Activated CD8-positive, alpha-beta memory T cell treated with anti-CD3 and anti-CD28 coated beads, Interleukin-2, amount 50 U/mL, for 48 hours (primary cell): ENCODE measurements at places on chromosomes 12 and 14.
A peak's percentile ranks its signal among the peaks of the same experiment; 100 is the strongest.

DNA sequence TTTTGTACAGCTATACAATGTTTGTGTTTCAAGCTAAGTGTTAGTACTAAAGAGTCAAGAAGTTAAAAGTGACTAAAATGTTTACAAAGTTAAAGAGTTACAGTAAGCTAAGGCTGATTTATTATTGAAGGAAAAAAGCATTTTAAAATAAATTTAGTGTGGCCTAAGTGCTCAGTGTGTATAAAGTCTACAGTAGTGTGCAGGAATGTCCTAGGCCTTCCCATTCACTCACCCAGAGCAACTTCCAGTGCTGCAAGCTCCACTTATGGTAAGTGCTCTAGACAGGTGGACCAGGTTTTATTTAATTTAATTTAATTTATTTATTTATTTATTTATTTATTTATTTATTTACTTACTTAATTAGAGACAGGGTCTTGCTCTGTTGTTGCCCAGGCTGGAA is 19.6 kb downstream of the DLK1 start:
- no peak for DNase-seq

DNA sequence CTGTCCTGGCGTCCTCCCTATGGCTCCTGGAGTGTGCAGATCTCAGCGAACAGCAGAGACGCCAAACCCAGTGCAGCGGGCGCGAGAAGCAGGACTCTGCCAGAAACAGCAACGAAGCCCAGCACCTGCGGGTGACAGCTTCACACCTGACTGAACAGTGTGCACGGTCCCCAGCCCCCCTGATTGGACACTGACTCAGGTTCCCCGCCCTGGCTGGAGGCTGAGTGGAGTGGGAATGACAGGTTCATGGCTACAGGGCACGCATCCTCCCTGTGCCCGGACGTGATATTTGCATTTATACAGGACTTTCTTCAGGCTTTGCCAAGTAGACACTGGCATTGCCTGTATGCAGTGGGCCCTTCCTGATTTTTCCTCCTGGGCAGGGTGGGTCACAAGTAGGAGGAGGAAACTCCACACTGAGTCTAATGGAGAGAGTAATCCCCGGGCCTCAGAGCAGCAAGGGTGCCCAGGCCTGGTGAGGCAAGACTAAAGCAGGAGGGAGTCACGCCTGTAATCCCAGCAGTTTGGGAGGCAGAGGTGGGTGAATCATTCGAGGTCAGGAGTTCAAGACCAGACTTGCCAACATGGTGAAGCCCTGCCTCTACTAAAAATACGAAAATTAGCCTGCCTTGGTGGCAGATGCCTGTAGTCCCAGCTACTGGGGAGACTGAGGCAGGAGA is 71.6 kb downstream of the ASCL4 start:
- DNase-seq, result no peak

- no peak for DNase-seq
These were observed 34.2 kb upstream of the GCH1 start for GRCh38 chr14:54936816-54937215.

GRCh38 chr12:77697126-77697525 is 133.6 kb upstream of the NAV3 start:
- no peak for DNase-seq

- no peak for DNase-seq
These were observed 27.3 kb upstream of the TBC1D30 start for GRCh38 chr12:64797156-64797555.

DNA sequence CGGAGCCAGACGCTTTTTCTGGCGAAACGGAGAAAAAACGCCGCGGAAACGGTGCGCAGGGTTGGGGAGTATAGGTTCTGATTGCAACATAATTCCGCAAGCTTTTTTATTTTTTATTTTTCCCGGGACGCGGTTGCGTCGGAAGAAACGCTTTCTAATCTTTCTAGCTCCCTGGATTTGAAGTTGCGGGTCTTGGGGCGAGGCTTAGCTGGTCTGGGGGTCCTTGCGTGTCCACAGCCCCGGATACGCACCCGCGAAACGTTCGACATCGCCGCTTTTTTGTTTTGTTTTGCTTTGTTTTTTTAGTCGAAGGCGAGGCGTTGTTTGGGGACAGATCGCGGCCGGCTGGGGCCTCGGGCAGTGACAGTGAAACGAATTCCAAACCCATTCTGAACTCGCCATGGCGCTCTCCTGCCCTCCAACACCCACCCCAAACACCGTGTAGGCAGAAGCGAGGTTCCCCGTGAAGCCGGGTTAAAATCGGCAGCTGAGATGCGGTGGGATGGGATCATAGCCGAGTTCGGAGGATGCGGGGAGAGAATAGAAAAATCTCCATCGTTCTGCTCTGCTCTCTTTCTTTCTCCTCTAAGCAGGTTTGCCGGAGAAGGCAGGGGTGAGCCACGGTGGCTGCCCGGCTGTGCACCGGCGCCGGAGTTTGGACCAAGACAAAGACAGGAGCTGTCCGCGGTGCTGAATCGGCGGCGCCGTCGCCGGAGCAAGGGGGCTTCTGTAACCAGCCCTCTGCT is 8.1 kb upstream of the LHX5 start:
- DNase-seq, result peak; percentile 78

DNA sequence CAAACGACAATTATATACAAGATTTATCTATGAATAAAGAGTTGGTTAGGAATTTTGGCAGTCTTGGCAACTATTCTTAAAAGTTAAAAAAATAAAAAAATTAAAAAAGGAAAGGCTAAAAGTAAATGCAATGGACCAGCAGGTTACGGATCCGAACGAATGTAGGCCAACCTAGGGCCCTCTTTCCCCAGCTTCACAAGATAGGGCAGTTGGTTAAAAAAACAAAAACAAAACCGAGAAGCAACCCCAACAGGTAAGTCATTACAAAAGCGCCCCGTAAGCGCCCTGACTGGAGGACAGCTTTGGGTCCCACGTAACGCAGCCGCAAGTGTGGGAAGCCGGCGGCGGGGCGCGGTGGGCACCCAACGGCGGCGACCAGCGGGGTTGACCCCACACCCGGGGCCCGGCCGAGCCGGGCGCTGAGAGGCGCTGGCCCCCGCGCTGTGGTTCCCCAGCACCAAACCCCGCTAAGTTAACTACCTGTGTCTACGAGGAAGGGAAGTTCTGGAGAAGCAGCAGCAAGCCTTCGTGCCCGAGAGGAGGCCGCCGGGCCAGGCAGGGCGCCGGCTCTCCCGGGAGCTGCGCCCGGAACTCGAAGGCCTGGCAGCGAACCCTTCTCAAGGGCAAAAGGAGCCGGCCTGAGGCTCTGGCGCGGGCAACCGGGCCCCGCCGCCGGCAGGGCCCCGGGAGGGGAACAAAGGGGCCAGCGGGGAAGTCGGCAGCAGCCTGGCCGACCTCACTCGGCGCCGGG is 882 bp downstream of the HECTD1 start:
- DNase-seq, result peak; percentile 83

DNA sequence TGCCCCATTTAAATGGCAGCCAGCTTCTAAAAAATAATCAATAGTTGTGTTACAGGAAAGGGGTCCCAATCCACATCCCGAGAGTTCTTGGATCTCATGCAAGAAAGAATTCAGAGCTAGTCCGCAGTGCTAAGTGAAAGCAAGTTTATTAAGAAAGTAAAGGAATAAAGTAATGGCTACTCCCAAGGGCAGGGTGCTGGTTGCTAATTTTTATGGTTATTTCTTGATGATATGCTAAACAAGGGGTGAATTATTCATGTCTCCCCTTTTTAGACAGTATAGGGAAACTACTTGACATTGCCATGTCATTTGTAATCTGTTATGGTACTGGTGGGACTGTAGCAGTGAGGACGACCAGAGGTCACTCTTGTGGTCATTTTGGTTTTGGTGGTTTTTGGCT is 591.3 kb downstream of the LRFN5 start:
- no peak for DNase-seq

DNA sequence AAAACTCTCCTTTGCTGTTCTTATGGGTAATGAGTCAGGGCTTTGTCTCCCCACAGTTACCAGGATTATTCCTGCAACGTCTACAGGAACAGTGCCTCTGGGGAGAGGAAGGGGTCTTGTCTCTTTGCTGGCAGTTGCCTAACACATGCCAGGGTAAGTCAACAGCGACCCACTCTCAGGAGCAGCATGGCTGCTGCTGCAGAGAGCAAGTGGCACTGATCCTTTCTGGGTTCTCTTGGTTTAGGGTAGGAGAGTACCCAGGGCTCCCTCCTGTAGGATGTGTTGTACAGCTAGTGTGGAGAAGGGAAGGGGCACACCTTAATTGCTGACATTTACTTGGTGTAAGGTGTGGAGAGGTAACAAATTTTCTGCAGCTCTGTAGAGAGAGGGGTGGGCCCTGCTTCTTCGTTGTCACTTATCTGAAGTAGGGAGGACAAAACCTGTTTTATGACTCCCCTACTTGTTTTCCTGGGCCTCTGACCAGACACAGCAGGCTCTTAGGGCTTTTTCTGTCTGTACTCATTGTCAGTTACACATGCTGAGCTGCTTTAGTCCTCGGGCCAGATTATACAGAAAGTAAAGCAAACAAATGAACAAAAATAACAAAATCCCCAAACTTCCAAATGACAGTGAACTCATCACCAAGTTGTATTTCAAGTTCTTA is 168.2 kb downstream of the ACSS3 start:
- DNase-seq, result no peak

GRCh38 chr14:54420478-54421142 is 20.6 kb downstream of the CNIH1 start:
- no peak for DNase-seq

DNA sequence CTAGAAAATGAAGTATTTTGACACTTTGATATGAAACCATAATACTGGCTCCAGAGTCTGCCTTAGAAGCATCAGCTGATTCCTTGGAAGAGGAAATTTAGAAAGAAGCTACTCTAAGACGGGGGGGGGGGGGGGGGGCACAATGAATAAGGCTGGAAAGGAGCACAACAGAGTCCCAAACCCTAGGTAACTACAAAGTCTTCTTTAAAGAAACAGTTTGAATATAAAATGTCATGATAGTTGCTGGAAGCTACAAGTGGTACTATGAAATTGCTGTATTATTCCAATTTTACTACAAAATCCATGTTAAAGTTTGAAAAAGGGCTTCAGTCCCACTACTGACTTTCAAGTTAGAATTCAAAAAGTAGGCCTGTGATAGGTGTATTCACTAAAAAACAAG is 31.6 kb downstream of the CDK17 start:
- DNase-seq, result no peak
